ENCODE measurements at places on chromosomes 5 and 9.

GRCh38 chr5:17614872-17615605 is 4.8 kb downstream of the TAF11L12 start:
- DNase-seq, result no peak

- DNase-seq, result peak; percentile 93
Measured at GRCh38 chr5:39074017-39074814, at the start of gene RICTOR. TSS of gene RICTOR (minus strand) at chr5:39074399. CDS start at chr5:39074377, 22 bp downstream.

DNA sequence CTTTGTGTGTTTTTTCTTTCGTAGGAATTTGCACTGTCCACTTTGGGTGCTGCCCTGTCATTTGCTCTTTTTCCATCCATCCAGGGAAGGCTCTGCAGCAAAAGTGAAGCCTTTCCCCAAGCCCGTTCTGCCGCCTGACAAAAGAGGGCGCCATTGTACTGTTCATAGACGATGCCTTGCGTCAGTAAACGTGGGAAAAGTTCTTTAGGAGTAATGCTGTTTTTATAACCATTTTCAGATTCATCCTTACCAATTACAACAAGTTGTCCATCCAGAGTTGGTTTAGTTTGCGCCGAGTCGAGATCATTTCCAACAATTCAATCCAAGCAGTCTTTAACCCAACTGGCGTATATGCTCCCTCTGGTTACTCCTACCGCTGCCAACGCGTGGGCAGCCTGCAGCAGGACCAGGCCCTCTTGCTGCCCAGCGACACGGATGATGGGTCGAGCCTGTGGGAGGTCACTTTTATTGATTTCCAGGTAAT is 34.3 kb upstream of the RPS23 start:
- peak; percentile 65 for DNase-seq

DNA sequence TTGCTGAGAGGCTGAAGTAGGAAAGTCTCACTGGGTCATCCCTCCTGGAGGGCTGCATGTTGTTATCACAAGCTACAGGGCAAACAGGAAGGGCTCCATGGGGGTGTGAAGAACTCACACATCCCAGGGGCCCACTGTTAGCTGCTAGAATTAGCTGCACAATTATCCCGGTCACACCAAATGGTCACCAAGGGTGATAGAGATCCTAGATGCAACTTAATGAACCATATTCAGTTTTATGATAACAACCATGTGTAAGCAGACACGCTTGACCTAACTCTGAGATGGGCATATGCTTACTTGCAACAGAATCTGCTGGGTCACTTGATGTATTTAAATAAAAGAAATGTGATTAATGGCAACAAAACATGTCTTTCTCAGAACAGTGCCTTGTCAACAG is 143.5 kb upstream of the C6 start:
- no peak for DNase-seq

DNA sequence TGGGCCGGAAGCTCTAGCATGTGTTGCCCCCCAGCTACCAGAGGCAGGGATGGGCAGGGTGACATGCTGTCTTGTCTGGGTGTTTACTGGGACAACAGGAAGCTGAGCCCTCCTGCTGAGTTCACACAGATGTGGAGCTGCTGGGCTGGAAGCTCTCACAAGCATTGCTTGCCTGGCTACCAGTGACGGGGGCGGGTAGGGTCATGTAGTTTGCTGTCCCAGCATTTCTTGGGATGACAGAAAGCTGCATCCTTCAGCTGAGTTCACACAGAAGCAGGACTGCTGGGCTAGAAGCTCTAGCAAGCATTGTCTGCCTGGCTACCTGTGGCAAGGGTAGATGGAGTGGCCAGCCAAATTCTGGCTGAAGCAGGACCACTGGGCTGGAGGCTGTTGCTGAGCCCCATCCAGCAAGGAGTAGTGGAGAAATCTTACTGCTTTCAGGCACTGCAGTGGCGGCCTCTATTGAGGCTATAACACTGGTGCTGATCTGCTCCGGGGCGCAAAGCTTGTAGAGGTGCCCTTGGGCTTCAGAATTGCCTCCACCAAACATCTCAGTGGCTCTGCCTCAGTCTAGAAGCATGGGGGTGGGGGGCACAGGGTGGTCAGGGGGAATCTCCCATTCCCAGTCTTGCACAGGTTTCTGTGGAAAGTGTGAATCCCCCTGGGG is 25.1 kb downstream of the POLK start:
- DNase-seq, result no peak

DNA sequence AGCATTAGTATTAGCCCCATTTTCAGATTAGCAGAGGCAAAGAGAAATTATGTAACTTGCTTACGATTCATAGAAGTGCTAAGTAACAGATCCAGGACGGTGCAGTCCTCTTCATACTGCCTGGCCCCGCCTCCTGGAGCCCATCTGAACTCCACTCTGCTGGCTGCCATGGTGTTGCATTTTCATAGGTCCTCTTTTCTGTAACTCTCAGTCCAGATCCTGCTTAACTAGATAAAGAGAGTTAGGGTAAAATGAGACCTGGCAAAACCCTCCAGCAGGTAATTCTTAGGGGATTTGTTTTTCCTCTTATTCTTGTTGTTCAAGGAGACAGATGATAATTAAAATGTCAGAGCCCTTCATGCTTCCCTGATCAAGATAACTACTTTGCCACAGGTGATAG is 135.1 kb upstream of the EFNA5 start:
- DNase-seq, result no peak

GRCh38 chr5:170201311-170201710 is 31.5 kb upstream of the C5orf58 start:
- DNase-seq, result no peak

DNA sequence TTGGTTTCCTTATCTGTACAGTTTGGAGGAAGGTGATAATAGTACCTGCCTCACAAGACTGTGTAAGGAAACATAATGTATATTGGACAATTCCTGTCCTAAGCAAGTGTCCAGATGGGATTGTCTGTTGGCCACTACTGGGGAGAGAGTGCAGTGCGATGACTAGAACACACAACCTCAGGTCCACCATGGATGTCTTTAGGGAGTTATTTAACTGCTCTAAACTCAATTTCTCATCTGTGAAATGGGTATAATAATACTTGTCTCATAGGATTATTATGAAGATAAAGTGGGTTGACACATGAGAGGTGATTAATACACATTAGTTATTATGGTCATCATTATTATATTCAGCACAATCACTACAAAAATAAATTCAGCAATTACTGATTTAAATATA is 63.1 kb downstream of the CAST start:
- DNase-seq, result no peak

- no peak for DNase-seq
Measured at GRCh38 chr5:2700876-2701275, 50.6 kb downstream of the IRX2 start.

GRCh38 chr9:112103405-112103804 is 71.7 kb downstream of the SUSD1 start:
- no peak for DNase-seq

DNA sequence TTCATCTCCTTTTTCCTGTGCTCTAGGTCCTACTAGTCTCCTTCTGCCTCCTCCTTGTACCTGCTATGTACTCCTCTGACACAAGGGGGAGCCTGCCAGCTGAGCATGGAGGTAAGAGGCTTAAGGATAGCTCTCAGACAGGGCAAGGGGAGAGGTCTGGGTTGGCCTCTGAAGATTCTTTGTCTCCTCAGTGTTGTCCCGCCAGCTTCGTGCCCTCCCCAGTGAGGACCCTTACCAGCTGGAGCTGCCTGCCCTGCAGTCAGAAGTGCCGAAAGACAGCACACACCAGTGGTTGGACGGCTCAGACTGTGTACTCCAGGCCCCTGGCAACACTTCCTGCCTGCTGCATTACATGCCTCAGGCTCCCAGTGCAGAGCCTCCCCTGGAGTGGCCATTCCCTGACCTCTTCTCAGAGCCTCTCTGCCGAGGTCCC is 3.8 kb downstream of the CREB3 start:
- DNase-seq, result peak; percentile 75

- DNase-seq, result no peak
Measured at GRCh38 chr5:54721116-54721515, 203.6 kb downstream of the SNX18 start.

- DNase-seq, result peak; percentile 5
Measured at GRCh38 chr5:90096415-90097081, 313.0 kb downstream of the CETN3 start.
